ENCODE measurements at places on chromosomes 7 and 10. TPM values are rescaled to one million over a fixed set of nuclear protein-coding genes. Genes with fewer than 3 reads are reported as not detected.

TASOR2 gene
- total RNA-seq: 80.5 TPM

RBP3 gene
- not detected for total RNA-seq

DNA sequence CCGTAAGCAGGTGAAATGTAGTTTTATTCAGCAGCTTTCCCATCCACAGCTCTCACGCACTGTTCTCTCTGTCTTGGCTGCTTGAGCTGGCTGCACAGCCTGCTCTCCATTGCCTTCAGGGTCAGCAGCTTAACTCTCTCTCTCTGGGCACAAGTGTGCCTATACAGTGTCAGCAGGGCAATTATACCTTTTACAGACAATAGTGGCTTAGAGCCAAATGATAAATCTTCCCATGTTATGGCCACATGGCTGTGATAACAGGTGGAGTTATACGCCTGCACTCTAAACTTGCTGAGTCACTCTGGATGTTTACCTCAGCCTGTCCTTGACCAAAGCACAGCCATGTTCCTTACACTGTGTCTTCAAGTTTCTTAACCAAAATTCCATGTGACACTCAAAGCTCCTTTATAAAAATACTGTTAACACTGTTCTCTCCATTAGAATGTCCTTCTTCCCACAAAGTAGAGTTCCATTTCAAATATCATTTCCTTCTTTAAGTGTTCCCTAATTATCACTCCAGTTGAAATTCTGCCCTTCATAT lies 6.1 kb downstream of the RNF133 start:
- H3K27ac ChIP-seq: no peak overlapping the region
- no peak overlapping the region for H3K4me3 ChIP-seq
- H3K27me3 ChIP-seq: no peaks in the 10 kb centered on the region
- no peaks in the 10 kb centered on the region for H3K4me1 ChIP-seq
- no peak for DNase-seq

- no peak overlapping the region for H3K27ac ChIP-seq
- H3K4me3 ChIP-seq: no peak overlapping the region
- H3K27me3 ChIP-seq: no peaks in the 10 kb centered on the region
- H3K4me1 ChIP-seq: no peaks in the 10 kb centered on the region
Measured at GRCh38 chr7:13169356-13169755, 481.9 kb downstream of the ARL4A start.

DNA sequence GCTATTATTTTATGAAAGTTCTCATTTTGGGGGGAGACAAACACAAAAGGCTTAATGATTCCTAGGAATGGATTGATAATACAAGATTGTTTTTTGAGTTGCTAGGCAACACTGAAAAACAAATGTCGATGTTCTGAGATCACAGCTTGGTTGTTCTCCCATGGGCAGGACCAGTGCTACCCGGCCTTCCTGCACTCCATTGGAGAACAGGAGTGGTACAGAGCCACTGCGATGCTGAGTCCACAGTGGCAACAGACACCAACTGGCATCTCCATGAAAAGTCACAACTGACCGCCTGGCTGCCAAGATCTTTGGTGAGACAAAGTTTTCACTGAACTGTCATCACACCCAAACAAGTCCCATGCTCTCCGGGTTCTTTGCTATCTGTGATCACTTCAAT lies 68.9 kb upstream of the NMT2 start:
- no peak overlapping the region for H3K27ac ChIP-seq
- H3K36me3 ChIP-seq: no peaks in the 10 kb centered on the region
- no peak overlapping the region for H3K4me3 ChIP-seq
- DNase-seq: no peak
- no peaks in the 10 kb centered on the region for H3K4me1 ChIP-seq

DNA sequence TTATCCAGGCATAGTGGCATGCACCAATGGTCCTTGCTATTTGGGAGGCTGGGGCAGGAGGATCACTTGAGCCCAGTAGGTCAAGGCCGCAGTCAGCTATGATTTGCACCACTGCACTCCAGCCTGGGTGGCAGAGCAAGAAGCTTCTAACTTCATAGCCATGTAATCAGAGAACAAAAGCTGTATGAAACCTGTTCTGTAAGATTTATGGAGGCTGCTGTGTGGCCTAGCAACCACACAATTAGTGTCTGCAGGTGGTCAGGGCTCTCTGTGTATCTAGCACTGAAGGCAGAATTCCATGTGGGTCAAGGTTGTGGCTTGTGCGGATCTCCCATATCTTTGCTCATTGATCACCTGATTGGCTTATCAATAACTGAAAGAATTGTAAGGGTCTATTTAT lies 221.5 kb upstream of the FOXK1 start:
- no peaks in the 10 kb centered on the region for H3K4me1 ChIP-seq
- no peak overlapping the region for H3K27ac ChIP-seq
- H3K4me3 ChIP-seq: no peak overlapping the region
- DNase-seq: no peak

HOXA3 gene
- total RNA-seq: 4.6 TPM

DNA sequence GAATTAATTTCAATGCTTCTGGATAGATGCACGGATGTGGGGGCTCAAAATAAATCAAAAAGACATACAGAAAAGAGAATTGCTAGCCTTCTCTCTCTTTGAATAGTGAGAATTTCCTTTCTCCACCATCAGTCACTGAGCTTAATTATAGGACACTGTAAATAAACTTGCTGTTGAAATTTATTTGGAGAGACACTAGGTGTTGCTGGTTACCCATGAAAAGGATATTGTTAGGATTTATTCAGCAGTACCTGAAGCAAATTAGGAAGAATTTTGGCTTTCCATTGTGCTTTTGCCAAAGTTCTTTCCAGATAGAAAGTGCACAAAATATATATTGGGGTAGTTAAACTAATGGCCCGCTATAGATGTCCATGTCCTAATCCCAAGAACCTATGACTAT lies 27.6 kb downstream of the GCC1 start:
- no peak for DNase-seq
- H3K27ac ChIP-seq: no peak overlapping the region
- H3K4me1 ChIP-seq: no peaks in the 10 kb centered on the region

DNA sequence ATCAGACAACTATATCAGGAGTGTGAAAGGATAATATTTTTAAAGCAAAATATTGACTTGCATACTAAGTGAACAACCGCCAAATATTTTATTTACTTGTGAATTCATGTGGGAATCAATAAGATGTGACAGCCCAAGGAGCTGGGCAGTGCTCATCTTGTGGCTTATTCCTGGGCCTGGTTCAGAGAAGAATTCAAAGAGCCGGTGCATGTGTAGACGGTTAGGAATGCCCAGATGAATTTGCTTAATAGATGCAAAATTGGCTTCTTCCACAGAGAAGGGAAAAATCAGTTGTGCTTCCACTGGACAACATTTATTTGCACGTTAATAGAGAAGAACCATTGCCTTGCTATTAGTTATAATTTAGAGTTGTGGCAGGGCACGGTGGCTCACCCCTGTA lies 4.4 kb downstream of the MYL7 start:
- no peak overlapping the region for H3K27ac ChIP-seq
- DNase-seq: no peak
- H3K27me3 ChIP-seq: no peaks in the 10 kb centered on the region
- no peak overlapping the region for H3K4me3 ChIP-seq

- H3K27me3 ChIP-seq: no peaks in the 10 kb centered on the region
- no peak overlapping the region for H3K4me3 ChIP-seq
- H3K27ac ChIP-seq: no peak overlapping the region
- no peaks in the 10 kb centered on the region for H3K4me1 ChIP-seq
- DNase-seq: no peak
Measured at GRCh38 chr10:118672766-118673715, 77.6 kb upstream of the PRLHR start.

GTF2IRD2 gene
- 16.4 TPM for total RNA-seq

- no peaks in the 10 kb centered on the region for H3K27me3 ChIP-seq
- H3K4me1 ChIP-seq: no peaks in the 10 kb centered on the region
- no peak overlapping the region for H3K27ac ChIP-seq
- H3K4me3 ChIP-seq: no peak overlapping the region
- no peaks in the 10 kb centered on the region for H3K36me3 ChIP-seq
- DNase-seq: no peak
Measured at GRCh38 chr7:85021101-85021704, 165.7 kb downstream of the SEMA3D start.

KAT6B gene
- total RNA-seq: 90.3 TPM

GRCh38 chr10:11986593-11987216 lies 55.9 kb downstream of the UPF2 start:
- DNase-seq: peak; percentile 71
- H3K36me3 ChIP-seq: no peaks in the 10 kb centered on the region
- H3K4me1 ChIP-seq: no peaks in the 10 kb centered on the region
- no peak overlapping the region for H3K27ac ChIP-seq

DNA sequence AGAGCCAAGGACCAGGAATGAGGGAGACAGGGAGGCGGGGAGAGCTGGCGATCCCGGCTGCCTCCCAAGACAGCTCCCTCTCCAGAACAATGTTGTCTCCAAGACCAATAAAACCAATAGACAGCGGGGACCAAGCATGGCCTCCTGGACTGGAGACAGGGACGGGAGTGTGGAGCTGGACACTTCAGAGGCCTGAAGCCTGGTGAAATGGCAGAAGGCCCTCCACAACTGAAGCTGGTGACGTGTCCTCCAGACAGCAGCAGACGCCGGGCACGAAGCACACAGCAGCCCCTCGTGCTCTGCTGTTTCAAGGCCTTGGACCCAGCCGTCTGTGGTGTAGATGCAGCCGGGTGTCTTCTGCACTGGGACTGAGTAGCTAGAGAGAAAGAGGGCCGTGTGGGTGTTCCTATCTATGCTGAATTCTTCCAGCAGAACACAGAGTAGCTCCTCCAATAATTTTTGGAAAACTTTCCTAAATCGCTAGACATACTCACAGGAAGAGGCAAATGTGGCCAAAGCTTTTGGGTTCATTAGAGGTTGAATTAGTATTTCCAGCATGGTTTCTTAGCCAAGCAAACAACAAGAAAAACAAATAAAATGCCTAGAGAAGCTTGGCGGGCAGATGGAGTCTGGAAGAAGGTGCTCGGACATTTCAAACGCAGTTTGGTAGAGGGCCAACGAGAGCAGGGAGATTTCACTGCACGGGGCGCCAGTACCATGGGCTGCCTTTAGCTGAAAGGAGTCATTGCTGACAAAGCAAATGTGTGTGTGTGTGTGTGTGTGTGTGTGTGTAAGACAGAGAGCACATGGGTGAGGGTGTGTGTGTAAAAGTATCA lies 570.4 kb downstream of the TCERG1L start:
- no peak overlapping the region for H3K27ac ChIP-seq
- no peak overlapping the region for H3K4me3 ChIP-seq
- H3K27me3 ChIP-seq: no peaks in the 10 kb centered on the region
- no peaks in the 10 kb centered on the region for H3K4me1 ChIP-seq

TWIST1 gene
- total RNA-seq: 7.2 TPM

DNA sequence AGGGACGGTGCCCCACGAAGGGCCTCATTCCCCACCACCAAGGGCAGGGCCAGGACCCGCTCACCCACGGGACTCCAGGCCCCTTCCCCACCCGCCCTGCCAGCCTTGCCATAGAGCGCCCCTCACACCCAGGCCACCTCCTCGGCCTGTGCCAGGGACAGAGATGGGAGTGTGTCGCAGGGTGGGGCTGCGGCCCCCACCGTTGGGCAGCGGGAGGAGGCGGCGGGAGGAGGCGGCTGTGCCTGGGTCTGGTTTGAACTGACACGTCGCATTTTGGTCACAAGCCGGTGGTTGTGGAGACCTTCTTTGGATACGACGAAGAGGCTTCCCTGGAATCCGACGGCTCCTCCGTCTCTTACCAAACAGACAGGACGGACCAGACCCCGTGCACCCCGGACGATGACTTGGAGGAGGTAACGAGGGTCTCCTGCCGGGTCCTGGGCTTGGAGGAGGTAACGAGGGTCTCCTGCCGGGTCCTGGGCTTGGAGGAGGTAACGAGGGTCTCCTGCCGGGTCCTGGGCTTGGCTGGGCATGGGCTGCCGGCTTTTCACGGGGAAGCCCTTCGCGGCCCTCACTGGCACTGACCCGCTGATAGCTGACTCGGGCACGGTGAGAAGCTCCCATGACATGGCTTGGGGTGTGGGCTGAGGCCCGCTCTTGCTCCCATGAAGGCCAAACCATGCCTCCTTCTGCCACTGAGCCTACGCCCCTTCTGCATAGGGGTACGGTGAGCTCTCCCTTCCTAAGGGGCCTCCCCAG lies 46.4 kb upstream of the DPYSL4 start:
- H3K27ac ChIP-seq: no peak overlapping the region
- H3K27me3 ChIP-seq: peaks cover 4% of the 10 kb centered on the region
- no peak for DNase-seq
- H3K4me3 ChIP-seq: no peak overlapping the region

CALML5 gene
- not detected for total RNA-seq

LRIT1 gene
- not detected for total RNA-seq

DNA sequence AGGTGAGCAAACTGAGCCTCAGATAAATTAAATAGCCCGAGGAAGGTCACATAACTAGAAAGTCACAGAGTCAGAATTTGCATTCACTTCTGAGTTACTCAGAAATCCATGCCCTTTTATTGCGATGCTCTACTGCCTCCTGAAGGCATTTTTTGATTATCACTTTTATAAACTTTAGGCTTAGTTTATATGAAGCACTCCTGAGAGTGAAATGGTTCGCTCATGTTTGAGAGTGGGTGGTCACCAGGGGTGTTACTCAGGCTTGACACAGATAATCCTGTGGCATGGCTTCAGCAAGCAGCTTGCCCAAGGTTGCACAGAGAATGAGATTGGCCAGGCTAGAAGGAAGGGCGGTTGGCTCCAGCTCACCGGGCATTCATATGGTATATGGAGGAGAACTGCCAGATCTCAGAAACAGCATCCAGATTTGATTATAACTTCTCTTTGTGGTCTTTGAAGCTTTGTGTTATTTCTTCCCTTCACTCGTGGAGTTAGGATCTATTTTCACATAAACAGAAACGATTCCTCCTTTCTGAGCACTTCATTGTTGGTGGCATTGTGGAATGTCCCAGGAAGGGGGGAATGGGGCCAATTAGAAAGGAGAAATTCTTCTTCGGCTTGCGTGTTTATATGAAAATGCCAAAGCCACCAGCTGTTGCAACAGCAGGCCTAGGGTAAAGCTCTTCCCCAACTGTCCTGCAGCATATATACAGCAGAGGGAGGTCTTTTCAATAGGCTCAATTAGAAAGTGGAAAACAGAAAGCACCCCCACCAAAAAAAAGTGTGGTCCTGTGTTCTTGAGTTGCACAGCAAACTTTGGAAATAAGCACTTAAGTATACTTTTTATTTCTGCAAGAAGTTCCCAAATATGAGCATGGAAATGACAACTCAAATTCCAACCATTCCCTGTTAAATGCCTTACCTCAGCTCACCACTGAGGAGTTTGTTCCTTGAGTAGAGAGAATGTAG lies 628.8 kb downstream of the SUGCT start:
- no peak overlapping the region for H3K27ac ChIP-seq
- no peak for DNase-seq
- H3K4me3 ChIP-seq: no peak overlapping the region
- H3K27me3 ChIP-seq: no peaks in the 10 kb centered on the region

ARHGEF35 gene
- total RNA-seq: 4.3 TPM

C7orf33 gene
- total RNA-seq: not detected
